NCI-H1694 treated with DMSO at 0.1 percent for 48 hours (cell line): ENCODE measurements at places on chromosomes 2 and 18.

- no peak for DNase-seq
Measured at GRCh38 chr2:209817844-209818271, 46.2 kb downstream of the UNC80 start.

- DNase-seq, result no peak
Measured at GRCh38 chr2:36568516-36569246, 29.3 kb downstream of the FEZ2 start.

GRCh38 chr2:171389780-171390179 is 44.0 kb downstream of the METTL8 start:
- no peak for DNase-seq

DNA sequence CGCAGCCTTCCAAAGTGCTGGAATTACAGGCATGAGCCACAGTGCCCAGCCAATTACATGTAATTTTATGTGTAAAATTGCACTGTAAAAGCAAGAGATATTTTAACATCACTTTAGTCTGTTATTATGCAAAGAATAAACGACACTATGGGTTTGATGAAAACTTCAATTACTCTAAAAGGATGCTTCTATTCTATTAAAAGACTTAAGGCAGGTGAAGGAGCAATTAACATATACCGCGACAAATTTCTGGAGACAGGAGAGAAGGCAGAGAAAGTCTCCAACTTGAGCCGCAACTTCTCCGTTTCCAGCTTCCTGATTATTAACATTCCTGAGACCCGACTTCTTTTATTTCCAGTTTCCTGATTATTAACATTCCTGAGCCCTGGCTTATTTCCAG is 53.7 kb downstream of the FAM210A start:
- DNase-seq, result no peak

DNA sequence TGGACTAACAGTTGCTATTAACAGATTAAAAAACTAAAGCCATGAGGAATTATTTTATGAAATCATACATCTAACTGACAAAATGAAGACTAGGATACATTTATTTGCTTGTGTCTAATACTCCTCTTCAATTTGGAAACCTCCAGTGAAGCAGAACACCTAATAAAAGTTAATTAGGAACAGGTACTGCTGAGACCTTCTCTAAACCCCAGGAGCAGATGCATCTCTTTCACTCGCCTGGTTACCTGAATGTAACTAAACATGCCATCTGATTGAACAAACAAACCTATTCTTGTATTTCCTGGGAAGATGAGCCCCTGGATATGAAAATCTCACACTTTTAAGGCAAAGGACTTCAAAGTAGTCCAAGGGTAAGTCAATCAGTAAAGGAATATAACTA is 898.2 kb downstream of the NRXN1 start:
- DNase-seq, result no peak

GRCh38 chr2:20135631-20136050 is 84.2 kb upstream of the LAPTM4A start:
- peak; percentile 75 for DNase-seq

GRCh38 chr2:641872-642815 is 35.1 kb downstream of the TMEM18 start:
- DNase-seq, result no peak

DNA sequence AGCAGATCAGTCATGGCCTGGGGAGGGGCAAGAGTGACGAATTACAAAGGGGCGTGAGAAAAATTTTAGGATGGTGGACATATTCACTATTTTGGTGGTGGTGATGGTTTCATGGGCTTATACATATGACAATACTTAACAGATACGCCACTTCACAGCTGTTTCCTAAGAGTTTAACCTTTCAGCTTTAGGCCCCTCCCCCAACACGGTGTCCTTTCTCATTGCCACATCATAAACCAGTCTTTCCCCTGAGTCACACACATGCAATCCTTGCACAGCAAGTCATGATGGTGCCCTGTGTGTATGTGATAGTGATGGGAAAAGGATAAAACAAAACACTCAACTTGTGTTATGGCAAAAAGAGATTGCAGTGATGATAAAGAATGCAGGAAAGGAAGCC is 47.6 kb upstream of the IL1R1 start:
- no peak for DNase-seq

DNA sequence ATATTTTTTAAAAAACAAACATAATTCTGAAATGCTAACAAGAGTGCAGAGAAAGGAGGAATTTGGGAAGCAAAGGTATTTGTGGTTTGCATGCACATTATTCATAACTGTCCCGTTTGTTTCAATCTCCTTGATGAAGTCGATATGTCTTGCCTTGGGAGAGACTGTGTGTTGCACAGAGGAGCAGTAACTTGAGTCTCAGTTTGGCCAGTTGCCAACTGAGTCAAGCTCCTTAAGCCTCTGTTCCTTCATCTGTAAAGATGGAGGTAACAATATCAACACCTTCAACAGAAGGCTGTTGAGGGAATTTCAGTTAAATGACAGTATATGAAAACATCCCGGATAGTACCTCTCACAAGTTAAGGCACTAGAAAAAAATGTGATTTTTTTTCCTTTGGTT is 226.2 kb downstream of the ASXL3 start:
- DNase-seq, result no peak

DNA sequence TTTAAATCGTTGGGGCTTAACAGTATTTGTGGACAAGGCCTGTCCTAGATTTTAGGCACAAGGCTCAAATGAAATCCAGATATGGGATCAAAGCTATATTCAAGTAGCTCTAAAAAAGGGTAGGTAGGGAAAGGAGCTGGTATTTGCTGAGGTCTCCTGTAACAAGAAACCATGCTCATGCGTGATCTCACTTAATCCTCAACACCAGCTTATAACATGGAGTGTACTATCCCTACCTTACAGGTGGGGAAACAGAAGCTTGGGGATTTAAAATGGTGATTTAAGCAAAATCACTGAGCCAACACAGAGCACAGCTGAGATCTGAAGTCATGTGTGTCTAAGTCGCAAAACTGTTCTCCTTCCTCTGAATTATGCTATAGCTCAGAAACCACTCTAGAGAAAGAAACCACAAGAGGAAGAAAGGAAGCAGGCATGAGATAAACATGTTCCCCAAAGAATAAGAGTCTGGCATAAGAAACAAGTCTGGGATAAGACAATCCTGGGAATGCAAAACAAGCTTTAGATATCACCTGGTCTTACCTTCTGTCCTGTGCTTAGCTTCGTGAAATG is 43.1 kb downstream of the CYRIA start:
- no peak for DNase-seq

DNA sequence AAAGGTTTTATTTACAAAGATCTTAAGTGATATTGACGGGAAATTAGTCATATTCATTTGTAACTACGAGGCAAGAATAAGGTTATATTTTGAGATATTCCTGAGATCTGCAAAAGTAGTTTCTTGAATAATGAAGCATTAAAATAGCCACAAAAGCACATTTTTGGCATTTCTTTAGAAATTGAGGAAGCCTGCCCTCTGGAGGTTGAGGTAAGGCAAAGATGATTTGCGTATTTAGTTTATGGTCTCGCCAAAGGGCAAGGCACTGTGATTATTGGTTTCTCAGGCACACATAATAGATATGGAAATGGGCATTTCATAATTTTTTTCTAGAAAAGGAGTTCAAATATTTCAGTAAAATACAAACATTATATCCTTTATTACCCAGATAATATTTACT is 143.7 kb upstream of the RPRM start:
- no peak for DNase-seq

- DNase-seq, result peak; percentile 78
Measured at GRCh38 chr2:20326163-20326780, 24.4 kb downstream of the PUM2 start.

GRCh38 chr2:137254052-137254451 is 488.7 kb downstream of the THSD7B start:
- no peak for DNase-seq

GRCh38 chr18:80185545-80185944 is 61.8 kb downstream of the PARD6G start:
- no peak for DNase-seq

DNA sequence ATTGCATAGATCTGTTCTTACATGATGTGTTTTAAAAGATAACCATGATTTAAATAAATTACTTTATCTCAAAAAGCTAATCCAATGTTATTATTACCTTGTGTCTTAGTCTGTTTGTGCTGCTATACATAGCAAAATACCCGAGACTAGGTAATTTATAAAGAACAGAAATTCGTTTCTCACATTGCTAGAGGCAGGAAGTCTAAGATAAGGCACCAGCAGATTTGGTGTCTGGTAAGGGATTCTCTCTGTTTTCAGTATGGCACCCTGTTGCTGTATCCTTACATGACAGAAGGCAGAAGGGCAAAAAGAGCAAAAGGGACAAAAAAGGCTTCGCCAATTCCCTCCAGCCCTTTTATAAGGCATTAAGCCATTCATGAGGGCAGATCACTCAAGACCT is 533.9 kb downstream of the PARD3B start:
- DNase-seq, result no peak

DNA sequence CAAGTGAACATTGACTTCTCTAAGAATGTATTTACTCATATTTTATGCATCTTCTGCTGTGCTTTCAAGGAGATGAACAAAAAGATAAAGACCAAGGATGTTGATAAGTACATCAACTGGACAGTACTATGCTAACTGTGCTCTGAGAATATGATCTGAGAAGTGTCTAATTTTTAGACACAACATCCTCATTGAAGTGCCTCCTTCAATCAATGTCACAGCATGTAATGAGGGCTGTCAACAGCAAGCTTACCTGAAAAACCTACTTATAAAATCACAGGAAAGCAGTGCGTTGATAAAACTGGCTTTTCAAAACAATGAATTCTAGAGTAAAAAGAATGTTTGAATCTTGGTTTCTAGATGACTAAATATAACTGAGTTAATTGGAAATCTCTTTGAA is 452.9 kb upstream of the DSEL start:
- DNase-seq, result no peak

- DNase-seq, result peak; percentile 79
Measured at GRCh38 chr2:72887740-72888437, 681 bp downstream of the SPR start.

DNA sequence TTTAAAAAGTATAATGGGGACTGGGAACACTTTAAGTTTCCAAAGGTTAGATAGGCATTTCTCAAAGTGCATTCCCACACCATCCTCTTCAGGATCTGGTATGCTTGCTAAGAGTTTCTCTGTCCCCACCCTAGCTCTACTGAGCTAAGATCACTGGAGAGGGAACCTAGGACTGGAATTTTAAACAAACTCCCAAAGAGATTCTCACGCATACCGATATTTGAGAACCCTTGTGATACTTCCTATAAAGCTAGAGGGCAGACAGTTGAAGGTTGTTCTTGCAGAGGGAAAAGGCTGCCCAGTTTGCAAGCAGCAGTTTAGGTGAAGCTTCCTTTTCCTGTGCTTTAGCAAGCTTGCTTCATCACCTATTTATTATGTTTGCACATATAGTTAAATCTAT is 3.6 kb downstream of the CNRIP1 start:
- no peak for DNase-seq

DNA sequence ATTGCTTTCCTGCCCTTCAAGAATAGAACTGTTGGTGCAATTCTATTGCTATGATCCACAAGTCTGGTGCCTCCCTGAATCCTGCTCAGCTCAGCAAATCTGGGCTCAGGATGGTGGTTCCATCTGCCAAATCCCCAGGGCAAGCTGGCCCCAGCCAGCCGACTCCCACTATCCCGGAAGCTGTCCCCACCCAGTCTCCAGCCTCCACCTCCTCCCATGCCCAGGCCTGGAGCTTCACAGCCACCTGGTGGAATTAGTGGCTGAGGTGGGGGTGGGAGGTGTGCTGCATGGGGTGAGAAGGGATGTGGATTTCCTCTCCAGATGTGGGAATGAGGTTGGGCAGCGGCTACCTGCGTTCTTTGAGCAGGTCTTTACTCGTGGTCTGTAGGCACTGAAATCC is 119.3 kb upstream of the SMAD2 start:
- no peak for DNase-seq

- DNase-seq, result no peak
Measured at GRCh38 chr2:186543561-186544131, 46.2 kb upstream of the ITGAV start.

- DNase-seq, result peak; percentile 15
Measured at GRCh38 chr2:74142340-74142739, 5.4 kb downstream of the BOLA3 start.

DNA sequence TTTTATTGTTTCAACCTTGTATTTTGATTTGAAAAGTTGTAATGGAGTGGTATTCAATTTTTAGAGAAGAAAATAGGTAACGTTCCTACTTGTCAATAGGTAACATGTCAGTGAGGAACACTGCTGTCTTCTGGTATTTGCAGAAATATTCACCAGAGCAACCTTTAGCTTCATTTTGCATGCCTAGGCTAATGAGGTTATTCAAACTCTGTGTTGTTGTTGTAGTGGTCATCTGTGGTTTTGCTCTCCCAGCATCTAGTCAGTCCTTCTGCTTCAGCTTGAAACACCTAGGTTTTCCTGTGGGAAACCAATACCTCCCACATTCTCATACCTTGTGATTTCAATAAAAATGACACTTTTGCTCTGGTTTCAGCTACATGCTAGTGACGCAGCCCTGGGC is 98.4 kb downstream of the LYPD6 start:
- DNase-seq, result no peak

GRCh38 chr2:86825693-86826381 is 35.1 kb upstream of the CD8A start:
- DNase-seq, result no peak

GRCh38 chr2:5748946-5749345 is 56.8 kb downstream of the SOX11 start:
- DNase-seq, result no peak

GRCh38 chr2:205682239-205682970 is at the start of gene NRP2:
TSS of gene NRP2 (plus strand) at chr2:205682501. CDS start at chr2:205683291, 790 bp downstream.
- peak; percentile 77 for DNase-seq

GRCh38 chr18:74876630-74877243 is 279.1 kb downstream of the ZNF407 start:
- DNase-seq, result no peak

DNA sequence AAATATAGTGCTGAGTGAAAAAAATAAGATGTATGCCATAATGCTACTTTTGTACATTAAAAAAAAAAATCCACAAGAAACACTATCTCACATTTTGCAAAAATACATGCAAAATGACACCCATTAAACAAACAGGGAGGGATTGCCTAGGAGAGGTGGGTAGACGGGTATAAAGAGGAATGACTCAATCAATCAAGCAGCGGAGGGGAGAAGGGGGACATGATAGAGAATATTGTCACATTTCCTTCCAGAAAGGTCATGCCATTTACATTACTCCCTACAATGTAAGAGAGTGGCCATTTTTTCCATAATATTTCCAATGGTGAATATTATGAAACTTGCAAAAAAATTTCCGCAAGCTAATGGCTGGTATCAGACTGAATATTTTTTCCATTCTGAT is 542.3 kb upstream of the TNP1 start:
- DNase-seq, result no peak

DNA sequence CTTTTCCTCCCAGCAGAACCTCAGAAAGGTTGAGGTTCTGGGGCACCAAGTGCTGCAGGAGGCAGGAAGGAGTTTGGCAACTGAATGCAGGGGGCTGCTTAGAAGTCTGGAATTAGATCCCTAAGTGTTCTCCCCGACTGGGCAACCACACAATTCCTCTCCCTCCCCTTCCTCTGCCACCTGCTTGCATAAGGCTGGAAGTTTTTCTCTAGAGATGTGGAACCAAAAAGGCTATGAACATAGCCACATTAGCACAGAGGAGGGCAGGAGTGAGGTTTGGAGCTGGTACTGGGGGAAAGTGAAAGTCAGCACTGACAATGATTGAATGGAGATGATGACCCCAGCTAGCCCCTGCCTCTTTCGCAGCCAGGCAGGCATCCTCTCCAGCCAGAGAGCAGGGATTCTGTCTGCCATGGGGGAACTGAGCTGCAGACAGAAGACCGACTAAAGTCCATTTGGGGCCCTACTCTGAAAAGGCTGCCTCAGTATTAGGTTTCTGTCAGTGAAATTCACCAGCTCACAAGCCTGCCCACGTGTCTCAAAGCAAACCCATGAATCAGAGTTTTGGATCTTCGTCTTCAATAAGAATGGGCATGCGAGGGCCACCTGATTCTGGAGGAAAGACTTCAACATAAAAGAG is 87.9 kb upstream of the ITGA6 start:
- DNase-seq, result no peak
